DMS79 (cell line): ENCODE measurements at places on chromosomes 5 and 9.
A peak's percentile ranks its signal among the peaks of the same experiment; 100 is the strongest.

GRCh38 chr9:76658510-76659231, 105.6 kb upstream of the PCA3 start:
- no peak for DNase-seq

- no peak for DNase-seq
Measured at GRCh38 chr5:122195802-122196394, 66.6 kb downstream of the ZNF474 start.

DNA sequence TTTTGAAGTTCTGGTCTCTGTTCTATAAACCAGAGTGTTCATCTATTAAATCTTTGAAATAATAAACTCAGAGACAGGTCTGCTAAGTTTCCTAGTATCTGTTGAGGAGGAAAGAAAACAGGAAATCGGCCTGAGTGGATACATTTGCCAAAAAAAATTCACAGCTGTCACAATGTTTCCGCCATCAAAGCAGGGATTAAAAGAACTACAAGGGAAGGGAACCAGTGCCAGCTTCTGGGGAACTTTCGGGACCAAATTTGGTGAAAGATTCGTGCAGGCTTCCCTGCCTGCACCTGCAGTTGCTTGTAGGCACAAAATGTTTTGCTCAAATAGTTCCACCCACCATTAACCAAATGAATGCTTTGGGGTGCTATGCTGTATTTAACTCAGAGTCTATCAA, 267.5 kb downstream of the MSX2 start:
- no peak for DNase-seq

DNA sequence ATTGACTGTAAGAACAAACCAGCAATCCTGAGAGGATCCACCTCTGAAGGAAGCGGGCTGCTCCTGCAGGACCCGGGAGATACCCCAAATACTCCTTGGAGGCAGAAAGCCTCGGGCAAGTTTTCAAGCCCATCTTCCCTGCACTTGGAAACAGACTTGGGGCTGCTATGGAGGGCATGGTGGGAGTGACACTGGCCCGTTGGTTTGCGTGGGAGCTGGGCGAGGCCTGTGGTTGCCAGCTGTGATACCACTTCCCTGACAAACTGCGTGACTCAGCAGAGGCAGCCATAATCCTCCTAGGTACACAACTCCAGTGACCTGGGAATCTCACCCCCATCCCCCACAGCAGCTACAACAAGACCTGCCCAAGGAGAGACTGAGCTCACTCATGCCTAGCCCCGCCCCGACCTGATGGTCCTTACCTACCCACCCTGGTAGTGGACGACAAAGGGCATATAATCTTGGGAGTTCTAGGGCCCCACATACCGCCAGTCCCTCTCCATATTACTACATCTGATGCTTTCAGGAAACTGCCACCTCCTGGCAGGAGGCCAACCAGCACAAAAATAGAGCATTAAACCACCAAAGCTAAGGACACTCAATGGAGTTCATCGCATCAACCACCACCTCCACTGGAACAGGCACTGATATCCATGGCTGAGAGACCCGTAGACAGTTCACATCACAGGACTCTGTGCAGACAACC, 38.1 kb upstream of the VLDLR start:
- no peak for DNase-seq

DNA sequence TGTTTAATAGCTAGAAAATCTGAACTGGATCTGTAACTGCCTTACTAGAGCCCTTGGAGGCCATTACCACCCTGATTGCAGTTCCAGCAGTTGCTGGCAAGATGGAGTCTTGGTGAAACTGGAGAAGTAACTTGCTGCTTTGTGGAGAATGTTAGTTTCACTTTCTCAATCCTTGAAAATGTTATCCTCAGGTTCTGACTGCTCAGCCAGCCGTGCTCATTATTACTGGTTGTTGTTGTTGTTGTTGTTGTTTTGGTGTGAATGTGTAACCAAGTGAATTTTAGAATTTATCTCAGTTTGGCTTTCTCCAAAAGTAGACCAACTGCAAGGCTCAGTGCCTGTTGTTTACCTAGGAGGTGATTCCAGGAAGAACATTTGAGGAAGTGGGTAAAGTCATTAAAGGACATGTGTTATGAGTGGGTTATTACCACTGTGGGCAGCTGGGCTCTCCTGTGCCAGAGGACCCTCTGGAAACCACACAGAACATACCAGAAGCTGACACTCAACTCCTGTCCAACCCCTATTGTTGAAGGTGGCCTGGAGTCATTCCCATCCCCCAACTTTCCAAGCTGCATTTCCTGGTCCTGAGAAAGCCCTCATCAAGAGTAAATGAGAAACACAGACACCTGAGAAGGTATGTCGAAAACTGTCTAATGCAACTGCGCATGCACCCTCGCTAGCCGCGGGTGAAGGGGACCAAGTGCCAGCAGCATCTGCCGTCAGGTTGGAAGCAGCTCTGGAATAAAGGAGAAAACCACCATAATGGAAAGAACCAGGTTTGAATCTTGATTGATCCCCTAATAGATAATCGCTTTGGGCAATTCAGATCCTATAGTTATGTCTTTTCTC, 111.6 kb downstream of the CMYA5 start:
- DNase-seq: peak; percentile 33

DNA sequence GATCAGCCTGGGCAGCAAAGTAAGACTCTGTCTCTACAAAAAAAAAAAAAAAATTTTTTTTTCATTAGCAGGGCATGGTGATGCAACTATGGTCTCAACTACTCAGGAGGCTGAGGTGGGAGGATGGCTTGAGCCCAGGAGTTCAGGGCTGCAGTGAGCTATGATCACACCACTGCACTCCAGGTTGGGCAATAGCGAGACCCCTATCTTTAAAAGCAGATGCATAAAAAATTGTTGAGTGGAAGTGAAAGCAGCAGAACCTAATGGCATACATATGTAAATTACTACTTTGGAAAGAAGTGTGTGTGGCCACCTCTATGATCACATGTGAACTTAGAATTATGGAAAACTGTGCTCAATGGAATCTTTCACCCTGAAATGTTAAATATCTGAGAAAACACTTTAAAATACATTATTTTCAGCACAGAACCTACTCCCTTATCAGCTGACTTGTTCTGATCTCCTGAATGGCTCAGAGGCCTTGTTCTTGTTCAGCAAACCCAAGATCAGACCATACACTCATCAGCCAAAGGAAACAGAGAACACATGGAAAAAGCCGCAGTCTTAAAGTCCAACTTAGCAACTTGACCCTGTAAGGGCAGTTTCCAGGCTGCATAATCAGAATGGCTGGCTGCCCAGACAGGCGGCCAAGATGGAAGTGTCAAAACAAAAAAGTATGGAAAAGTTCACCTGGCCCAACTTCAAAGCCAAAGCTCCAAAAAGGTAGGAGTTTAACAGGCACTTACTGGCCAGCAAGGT, 56.5 kb downstream of the SIL1 start:
- DNase-seq: no peak

DNA sequence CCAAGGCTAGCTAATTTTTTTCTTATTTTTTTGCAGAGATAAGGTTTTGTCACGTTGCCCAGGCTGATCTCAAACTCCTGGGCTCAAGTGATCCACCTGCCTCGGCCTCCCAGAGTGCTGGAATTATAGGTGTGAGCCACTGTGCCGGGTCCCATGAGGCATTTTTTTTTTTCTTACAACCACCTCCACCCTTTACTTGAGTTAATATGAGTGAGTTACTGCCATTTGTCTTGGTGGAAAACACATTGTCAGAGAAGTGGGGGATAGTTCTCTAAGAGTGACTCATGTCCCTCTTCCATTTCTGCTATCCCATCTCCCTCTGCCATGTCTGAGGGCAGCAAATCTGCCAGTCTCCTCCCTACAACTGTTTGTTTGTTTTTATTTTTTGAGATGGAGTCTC, 163.4 kb upstream of the CLINT1 start:
- no peak for DNase-seq

- DNase-seq: no peak
Measured at GRCh38 chr5:78597068-78597973, 51.3 kb downstream of the LHFPL2 start.
